ENCODE measurements at places on chromosomes 5 and 9.

DNA sequence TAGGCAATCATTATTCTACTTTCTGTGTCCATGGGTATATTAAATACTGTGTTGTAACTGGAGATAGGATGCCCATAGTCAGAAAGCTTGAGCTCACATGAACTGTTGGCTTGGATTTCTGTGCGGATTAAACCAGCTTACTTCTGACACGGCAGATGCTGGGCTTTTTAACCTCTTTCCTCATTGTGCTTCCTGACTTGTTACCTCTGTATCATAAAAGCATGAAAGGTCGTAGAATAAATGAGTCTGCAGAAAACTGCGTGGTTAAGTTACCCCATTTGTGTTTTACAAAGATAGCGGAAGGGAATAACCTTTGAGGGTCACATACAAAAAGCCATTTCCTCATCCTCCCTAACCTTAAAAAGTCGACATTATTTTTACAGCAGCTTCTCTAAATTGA lies 199.5 kb upstream of the DMRT1 start:
- DNase-seq = no peak

- no peak for DNase-seq
Measured at GRCh38 chr5:154394307-154394706, 51.5 kb upstream of the SAP30L start.

GRCh38 chr5:30600892-30601291 lies 592.6 kb upstream of the CDH6 start:
- no peak for DNase-seq

DNA sequence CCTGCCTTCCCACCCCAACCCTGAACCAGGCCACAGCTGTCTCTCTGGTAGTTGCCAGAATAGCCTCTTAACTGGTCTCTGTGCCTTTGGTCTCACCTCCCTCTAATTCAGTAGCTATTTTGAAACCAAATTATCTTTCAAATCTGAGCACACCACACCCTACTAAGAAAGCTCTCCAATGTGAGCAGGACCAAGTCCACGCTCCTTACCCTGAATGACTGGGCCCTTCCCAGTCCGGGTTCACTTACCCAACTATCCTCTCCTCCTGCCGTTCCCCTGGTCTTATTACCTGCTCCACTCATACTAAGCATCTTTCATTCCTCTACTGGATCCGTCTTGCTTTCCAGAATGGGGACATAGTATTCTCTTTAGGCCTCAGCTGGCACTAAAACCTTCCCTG lies 16.8 kb downstream of the ANKH start:
- DNase-seq = no peak

DNA sequence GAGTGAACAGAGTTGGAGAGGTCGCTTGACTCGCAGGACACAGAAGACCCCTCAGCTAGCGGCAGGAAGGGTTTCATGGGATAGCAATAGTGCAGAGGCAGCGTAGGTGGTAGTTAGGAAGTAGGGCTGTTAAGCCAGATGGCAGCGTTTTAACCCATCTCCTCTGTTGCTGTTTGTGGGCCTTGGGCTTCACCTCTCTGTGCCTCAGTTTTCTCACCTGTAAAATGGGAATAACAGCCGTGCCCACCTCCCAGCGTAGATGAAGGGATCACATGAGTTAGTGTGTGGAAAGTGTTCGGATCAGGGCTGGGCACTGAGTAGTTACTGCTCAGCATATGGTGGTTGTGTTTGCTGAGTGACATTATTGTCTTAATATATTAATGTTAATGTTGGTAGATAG lies 1.9 kb downstream of the ZNF354B start:
- DNase-seq = no peak

DNA sequence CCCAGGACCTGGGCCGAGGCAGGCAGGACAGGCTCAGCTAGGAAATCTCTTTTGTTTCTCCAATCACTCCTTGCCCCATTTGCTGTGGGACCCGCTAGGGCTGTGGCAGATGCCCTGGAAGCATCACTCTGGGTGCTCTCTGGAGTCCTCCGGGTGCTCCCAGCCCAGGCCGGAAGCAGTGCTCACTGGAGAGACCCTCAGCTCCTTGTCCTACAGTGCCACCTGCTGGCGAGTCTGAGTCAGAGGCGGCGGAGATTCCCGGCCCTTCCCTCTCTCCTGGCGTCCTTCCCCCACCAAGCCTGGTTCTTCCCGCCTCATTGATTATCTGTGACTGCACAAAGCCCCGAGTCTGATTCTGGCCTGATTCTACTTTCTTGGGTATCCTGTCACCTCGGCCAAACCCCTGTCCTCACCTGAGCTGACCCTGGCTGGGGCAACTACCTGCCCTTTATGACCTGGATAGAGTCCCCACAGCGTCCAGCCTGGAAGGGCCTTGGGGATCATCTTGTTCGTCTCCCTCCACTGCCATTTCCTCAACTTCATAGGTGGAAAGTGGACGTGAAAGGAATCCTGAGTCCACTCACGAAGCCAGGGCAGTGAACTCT lies 7.3 kb upstream of the BARHL1 start:
- DNase-seq = peak; percentile 62

DNA sequence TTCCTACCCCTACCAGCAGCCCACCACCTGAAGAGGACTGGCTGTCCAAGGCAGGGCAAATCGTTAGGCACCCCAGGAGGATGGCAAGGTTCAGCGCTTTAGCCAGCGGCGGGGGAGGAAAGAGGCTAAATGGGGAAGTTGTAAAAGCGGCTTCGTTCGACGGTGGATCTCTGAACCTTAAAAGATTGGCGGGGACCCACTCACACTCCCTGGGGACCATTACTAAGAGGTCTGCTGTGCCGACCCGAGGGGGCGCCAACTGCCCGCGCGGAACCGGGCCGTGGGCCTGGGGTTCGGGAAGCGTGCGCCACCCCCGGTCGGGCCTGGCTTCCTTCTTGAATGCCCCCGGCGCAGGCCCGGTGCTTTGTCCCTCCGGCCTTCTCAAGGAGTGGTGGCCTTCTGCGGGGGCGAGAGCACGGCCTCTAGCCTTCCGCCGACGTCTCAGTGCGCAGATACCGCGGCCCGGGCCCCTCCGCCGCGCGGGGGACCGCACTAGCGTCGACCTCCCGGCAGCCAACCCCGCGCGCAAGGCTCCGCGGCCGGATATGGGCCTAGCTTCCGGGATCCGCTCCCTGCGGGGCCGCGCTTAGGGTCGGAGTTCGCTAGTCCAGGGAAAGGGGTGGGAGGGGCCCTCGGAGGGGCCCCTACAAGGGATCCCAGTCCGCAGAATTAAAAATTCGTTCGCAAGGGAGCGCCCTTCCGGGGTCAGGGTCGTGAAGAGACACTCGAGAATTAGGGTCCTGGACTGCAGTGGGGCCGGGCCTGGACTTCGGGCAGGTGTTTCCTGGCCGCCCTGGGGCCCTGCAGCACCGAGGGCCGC lies 10.5 kb downstream of the NR2F1-AS1 start:
- peak; percentile 38 for DNase-seq

DNA sequence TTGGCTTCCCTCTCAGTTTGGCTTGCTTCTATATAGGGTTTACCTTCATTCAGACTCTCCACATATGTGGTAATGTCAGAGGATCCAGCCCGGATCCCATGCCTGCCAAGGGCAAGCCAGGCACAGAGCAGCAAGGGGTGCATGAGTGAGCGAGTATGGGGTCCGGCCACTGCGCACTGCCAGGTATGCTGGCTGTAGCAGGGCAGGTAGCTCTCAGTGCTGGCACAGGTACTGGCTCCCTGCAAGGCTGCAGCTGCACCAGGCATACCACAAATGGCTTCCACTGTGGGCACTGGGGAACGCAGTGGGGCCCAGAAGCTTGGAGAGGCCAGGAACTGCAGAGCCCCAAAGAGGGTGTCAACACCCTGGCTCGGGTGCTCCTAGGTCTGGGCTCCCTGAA lies 86.2 kb downstream of the GIN1 start:
- DNase-seq = no peak

DNA sequence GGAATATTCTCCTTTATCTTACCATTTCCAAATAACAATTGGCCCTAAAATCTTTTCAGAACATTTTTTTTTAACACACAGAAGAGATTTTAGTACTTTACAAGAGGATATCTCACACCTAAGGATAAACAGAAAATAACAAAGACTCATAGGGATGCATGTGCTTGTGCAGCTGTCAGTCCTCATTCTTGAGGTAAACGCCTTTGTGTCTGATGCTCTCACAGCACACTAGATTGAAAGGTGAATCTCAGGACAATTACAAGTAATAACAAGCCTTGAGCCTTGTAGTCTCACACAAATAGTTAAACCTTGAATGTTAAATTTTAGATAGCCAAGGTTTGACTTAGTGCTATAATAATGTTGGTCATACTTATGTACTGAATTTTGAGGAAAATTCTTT lies 439.2 kb downstream of the PTPRD start:
- no peak for DNase-seq
